ENCODE measurements at places on chromosomes 2 and 18.
A peak's percentile ranks its signal among the peaks of the same experiment; 100 is the strongest.

- DNase-seq: no peak
Observed at GRCh38 chr2:197386242-197386641, 48.6 kb downstream of the SF3B1 start.

GRCh38 chr2:30666266-30666874 is 140.9 kb downstream of the CAPN13 start:
- DNase-seq: no peak

DNA sequence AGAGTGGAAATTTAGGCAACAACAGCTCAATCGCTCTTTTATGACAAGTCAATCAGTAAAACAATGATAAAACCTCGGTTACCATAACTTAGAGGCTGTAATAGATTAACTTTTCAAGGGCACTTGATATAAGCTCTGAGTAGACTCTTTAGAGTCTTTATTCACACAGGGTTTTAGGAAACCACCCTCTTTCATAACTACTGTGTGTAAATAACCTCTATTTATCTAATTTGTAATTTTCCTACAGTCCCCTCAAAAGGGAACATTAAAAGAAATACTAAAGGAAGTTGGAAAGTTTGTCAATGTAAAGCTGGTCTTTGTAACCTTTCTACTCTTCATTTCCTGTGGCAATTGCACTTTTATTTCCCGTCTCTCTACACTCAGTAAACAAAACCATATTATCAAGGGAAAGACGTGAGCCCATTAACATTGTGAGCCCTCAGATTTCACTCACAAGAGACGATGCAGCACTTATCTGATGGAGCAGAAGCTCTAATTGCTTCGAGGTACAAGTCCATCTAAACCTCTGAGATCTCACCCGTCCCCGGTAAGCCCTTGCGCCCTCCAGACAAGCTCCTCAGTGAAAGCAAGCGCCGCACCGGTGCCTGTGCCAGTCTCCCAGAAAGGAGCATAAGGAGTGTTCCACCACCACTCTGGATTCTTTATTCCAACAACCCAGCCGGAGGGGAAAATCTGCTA is 1.1 kb upstream of the HOXD1 start:
- DNase-seq: no peak

- DNase-seq: no peak
Observed at GRCh38 chr2:191222952-191223351, 22.3 kb upstream of the MYO1B start.

DNA sequence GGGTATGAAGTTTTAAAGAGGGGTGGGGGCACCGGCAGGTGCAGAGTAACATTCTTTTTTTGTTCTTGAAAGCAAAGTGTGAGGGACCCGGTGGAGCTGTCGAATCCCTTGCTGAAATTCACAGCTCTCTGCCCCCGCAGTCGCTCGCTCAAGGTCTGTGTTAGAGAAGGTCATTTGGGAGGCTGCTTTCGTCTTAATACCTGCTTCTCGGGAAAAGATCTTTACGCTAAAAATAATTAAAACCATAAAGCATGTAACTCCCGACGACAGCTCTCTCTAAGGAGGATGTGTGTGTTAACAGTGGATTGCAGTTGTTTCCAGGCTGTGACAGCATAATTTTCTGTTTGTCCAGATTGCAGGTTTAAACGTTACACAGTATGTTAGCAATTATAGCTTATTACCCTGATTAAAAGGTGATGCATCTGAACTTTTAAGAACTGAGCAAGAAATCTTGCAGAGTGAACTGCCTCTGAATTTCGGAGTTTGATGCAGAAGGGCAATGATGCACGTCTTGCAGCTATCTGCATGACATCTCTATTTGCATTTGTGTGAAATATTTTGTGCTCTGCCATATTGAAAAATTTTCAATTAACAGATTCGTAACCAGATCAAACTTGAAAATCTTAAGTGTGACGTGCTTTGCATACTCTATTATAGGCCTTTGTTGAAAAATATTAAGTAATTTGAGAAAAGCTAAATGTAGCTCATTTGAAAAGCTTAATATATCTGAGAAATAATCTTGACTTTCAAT is 954 bp downstream of the RAPGEF4 start:
- DNase-seq: no peak

DNA sequence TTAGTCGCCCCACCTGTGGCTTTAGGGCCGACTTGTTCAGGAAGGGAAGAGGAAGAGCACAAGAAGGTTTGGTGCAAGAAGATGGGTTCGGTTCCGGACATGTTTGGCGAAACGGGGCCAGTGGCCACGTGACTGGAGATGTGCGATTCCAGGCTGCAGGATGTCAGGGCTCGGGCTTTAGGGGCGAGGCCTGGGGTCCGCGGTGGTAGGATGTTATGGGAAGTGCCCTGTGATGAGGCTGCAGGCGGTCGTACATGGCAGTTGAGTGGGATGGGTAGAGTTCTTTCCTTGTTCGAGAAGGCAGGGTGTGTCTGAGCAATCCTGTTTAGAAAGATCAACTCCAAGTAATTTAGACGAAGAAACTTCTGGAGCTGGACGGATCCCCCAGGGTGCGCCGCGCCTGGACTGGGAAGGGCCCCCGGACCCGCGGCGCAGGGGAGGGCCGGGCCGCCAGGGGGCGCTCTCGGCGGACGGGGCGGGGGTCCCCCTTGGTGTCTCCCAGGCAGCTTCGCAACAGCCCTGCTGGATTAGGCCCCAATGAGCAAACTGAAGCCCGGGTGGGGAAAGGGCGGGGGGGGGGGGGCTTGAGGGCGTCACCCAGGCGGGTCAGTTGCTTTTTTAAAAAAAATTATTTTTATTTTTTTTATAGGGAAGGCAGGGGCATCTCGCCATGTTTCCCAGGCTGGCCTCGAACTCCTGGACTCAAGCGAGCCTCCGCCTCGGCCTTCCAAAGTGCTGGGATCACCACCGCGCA is 17.2 kb upstream of the SDC1 start:
- DNase-seq: peak; percentile 58

DNA sequence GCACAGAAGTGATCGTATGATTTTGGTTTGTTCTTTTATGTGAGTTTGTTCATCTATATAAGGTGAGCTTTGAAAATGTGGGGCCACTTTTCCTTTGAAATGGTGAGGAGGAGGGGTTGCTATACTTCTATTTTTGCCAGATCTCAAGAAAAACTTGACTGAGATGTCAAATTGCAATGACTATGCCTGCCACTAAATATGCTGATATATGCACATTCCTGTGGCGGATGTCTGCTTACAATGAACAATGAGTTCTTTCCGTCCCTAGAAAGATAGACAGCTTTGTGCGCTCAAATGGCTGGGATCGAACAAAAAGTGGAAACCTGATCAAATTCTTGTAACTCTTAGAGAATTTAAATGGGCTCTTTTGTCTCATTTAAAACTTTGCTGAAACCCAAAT is 28.7 kb downstream of the MYT1L start:
- DNase-seq: no peak

All from activated CD4-positive, alpha-beta T cell treated with anti-CD3 and anti-CD28 coated beads for 48 hours (primary cell).